Left ventricle myocardium superior (tissue), 1 donor: ENCODE measurements at places on chromosomes 7 and 10. TPM values are rescaled to one million over a fixed set of nuclear protein-coding genes. Genes with fewer than 3 reads are reported as not detected.

GRCh38 chr10:61487506-61487905 is 34.3 kb upstream of the TMEM26 start:
- DNase-seq, result no peak

GRCh38 chr7:99679032-99679399 is 780 bp downstream of the CYP3A5 start:
- no peak for DNase-seq

GRCh38 chr10:451021-451471 is 238.4 kb downstream of the DIP2C start:
- DNase-seq, result no peak

Gene SLC16A12
- 1.1 TPM for total RNA-seq

DNA sequence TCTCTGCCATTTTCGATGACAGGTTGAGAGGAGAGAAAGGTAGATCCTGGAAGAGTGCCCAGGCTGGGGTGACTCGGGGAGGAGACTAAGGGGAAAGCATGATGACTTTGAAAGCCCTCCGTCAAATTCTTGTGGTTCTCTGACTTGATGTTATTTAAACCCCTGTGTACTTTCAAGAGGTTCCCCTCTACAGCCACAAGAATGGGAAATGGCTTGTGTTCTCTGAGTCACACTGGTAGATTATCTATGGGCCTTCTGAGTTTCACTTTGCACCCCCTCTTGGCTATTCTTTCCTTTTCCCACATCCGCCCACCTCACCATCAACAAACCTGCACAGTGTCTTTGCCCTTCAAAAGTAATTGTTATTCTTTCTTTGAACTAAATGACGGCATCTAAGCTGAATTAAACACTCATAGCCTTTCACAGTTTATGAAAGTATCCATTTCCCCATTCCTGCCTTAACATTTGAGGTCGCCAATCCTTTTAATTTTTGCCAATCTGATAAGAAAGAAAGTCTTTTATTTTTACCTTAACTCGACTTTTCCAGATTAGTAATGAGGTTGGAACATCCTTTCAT is 24.1 kb downstream of the PRF1 start:
- DNase-seq, result no peak

GRCh38 chr7:143205560-143206293 is 16.1 kb upstream of the TAS2R40 start:
- DNase-seq, result no peak

Gene EXOC4
- 38.4 TPM for total RNA-seq

DNA sequence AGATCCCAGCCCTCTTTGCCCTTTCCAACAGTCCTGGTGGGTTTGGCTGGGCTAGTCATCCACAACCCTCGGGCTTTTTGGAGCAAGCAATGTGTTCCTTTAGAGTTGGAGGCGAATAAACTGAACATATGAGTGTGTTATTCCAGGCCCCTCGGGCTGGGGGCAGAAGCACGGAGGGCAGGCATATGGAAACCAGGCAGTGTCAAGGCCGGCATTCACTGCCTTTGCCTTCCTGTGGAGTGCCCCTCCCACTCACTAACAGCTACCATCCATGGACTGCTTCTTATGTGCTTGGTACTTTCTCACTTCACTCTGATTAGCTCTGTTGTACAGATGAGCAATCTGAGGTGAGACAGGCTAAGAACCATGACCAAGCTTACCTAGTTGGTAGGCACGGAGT is 53.9 kb upstream of the EFCAB10 start:
- no peak for DNase-seq

- DNase-seq, result no peak
Observed at GRCh38 chr7:27173956-27174873, at the start of gene HOXA10. TSS of gene HOXA10 (minus strand) at chr7:27174320. CDS start at chr7:27174306, 14 bp downstream.
